ENCODE measurements at places on chromosomes 2 and 18.
A peak's percentile ranks its signal among the peaks of the same experiment; 100 is the strongest.

DNA sequence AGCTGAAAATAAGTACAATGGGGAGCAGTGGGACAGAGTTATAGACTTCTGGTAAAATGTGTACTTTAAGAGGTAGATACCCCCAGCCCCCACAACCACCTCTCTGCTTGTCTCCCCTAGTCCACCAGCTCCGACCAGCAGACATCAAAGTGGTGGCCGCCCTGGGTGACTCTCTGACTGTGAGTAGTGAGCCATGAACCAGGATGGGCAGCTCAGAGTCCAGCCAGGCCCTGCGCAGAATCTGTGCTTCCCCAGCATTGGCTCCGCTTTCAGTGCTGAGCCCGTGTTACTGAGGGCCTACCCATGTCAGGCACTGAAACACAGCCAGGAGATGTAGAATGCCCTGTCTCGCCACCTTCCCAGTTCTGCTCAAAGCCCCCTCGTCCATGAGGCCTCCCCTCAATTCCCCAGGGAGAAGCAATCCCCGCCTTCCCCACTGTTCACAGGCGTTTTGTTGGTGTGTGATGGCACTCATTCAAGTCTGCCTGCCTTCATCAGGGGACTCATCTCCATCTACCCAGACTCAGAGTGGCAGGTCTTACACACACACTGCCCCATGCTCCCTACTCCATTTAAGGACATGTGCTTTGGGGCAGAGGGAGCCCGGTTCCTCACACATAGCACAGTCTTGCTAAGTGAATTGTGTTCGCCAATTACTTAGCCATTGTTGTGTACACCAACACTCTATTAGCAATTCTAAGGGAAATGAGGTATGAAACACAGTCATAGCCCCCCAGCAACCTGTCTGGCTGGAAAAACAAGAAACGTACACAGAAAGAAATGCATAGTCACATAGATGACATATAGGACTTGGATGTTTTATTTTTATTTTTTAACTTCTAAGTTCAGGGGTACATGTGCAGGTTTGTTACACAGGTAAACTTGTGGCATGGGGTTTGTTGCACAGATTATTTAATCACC, 122.6 kb downstream of the PLB1 start:
- no peaks in the 10 kb centered on the region for H3K36me3 ChIP-seq
- H3K4me1 ChIP-seq: peaks cover 6% of the 10 kb centered on the region
- H3K27me3 ChIP-seq: peaks cover 33% of the 10 kb centered on the region
- no peak overlapping the region for H3K27ac ChIP-seq
- no peak for DNase-seq

DNA sequence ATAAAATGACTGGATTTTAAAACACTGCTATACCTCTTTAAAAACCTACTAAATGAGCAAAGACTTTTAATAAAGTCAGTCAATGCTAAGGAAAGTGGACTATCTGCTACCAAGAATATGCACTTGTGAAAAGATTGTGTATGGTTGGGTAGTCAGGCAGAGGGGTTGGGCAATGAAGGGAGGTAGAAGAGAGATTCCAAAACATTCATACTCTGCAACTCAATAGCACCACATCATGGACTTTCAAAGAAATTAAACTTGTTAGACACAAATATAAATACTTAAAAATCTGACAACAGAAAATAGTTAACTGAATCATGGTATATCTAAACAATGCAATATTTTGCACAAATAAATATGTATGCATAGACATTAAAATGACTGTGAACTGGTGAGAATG, 139.9 kb upstream of the MAPRE2 start:
- no peak overlapping the region for H3K4me3 ChIP-seq
- no peaks in the 10 kb centered on the region for H3K4me1 ChIP-seq

DNA sequence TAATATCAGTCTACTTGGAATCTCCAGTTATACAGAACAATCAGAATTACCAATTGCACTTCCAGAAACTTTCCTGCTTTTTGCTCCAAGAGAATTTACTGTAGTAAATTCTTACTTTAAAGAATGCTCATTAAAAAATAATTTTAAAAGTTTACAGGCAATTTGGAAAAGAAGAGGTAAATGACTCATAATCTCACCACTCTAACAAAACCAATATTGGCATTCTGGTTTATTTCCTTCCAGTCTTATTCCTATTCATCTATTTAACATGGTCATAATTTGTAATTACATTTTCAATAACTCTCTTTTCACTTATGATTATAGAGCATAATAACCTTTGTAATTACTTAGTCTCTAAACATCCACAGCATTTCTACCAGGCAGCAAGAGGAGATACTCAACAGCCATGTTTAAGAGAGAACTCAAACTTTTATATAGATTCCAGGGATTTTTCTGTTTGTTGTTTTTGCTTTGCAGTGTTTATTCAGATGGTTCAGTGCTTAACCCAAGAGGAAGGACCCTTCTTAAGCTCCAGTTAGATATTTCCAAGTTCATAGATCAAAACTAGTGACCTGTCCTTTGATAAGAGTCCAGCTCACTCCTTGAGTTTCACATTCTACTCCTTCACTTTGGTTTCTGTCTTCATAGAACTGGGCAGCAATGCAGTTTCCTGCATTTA, 464.7 kb downstream of the TXNL1 start:
- DNase-seq: no peak
- H3K4me1 ChIP-seq: no peaks in the 10 kb centered on the region
- H3K27me3 ChIP-seq: no peaks in the 10 kb centered on the region

GRCh38 chr18:36889321-36889720, 60.4 kb downstream of the KIAA1328 start:
- H3K27me3 ChIP-seq: no peaks in the 10 kb centered on the region
- no peak overlapping the region for H3K27ac ChIP-seq
- H3K4me3 ChIP-seq: no peak overlapping the region

DNA sequence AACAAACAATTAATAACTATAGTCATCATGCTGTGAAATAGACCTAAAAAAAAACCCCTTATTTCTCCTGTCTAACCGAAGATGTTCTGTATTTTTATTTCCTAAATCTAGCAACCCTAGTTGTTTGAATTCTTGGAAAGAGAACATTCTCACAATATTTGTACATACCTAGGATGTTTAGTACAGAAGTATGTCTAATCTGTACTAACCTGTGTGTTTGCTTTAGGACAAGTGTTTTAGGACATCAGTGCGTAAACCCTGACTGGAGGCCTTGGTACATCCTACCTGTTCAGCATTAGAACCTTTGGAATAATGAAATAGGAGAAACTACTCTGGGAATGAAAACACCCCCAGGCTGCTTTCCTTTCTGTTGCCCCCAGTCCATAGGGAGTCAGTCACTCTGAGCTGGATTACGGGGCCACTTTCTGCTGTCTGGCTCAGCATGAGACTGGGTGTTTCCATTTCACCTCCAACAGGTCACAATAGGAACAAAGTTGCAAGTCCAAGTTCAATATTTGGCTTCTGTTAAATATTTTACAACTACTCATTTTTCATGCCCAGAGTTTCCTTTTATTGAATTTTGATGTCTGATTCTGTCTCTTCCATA, 114.7 kb downstream of the MTX2 start:
- H3K27ac ChIP-seq: no peak overlapping the region
- H3K4me3 ChIP-seq: no peak overlapping the region
- H3K36me3 ChIP-seq: no peaks in the 10 kb centered on the region
- no peaks in the 10 kb centered on the region for H3K27me3 ChIP-seq
- no peaks in the 10 kb centered on the region for H3K4me1 ChIP-seq
- DNase-seq: no peak

- no peaks in the 10 kb centered on the region for H3K36me3 ChIP-seq
- H3K27ac ChIP-seq: no peak overlapping the region
- H3K4me3 ChIP-seq: no peak overlapping the region
- no peaks in the 10 kb centered on the region for H3K27me3 ChIP-seq
These were observed 30.0 kb downstream of the EEF1B2 start for GRCh38 chr2:206189691-206190090.

GRCh38 chr2:234771980-234772732, 179.7 kb upstream of the SH3BP4 start:
- no peak for DNase-seq
- H3K36me3 ChIP-seq: no peaks in the 10 kb centered on the region
- no peaks in the 10 kb centered on the region for H3K4me1 ChIP-seq

DNA sequence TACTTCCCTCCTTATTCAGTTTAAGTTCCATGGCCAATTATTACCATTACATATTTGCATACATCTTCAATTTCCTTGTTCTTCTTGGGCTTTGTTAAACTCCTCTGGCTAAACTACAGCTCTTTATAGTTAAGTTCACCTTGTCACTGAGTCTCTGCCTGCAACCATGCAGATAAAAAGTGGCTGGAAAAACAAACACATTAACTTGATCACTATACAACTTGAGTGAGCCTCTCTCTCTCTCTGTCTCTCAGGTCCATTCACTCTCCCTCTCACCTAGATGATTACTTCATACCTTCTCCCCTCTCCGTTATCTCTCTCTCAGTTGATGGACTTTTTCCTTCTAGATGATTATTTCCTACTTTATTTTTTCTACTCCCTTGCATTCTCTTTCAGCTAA, 30.3 kb downstream of the GCFC2 start:
- H3K27me3 ChIP-seq: no peaks in the 10 kb centered on the region
- H3K4me3 ChIP-seq: no peak overlapping the region
- peaks cover 43% of the 10 kb centered on the region for H3K36me3 ChIP-seq
- no peak overlapping the region for H3K27ac ChIP-seq
- DNase-seq: no peak

DNA sequence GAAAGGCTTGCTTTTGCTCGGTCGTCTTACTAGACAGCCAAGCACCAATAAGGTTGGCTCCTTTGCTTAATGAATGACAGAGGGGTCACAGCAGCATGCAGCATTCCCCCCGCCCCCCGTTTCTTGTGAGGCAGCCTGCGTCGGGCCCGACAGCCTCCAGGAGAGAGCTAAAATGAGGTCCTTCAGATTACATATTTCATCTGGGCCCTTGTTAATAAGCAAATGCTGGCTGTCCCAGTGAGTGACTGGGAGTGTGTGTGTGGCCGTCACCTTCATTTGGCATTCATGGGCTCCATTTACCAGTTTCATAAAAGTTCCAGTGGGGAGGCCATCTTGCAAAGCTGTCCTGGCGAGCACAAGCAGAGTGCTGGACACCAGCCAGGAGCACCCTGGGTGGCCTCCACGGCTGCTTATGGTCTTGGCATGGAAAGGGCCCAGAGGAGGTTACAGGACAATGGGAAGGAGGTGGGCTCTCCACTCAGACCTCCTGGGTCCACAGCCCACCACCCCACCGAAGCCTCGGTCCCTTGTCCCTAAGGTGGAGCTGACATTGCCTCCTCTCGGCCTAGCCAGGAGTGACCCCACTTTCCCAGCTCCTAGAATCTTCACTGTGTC, 37.2 kb downstream of the ODC1 start:
- H3K4me3 ChIP-seq: no peak overlapping the region
- no peak overlapping the region for H3K27ac ChIP-seq
- no peak for DNase-seq
- peaks cover 15% of the 10 kb centered on the region for H3K36me3 ChIP-seq

- H3K4me3 ChIP-seq: no peak overlapping the region
- H3K4me1 ChIP-seq: no peaks in the 10 kb centered on the region
- DNase-seq: no peak
- H3K36me3 ChIP-seq: no peaks in the 10 kb centered on the region
- H3K27me3 ChIP-seq: no peaks in the 10 kb centered on the region
These were observed 77.8 kb upstream of the EHBP1 start for GRCh38 chr2:62627667-62628066.

- H3K4me1 ChIP-seq: no peaks in the 10 kb centered on the region
- H3K36me3 ChIP-seq: no peaks in the 10 kb centered on the region
- no peak for DNase-seq
- no peak overlapping the region for H3K27ac ChIP-seq
These were observed 158.6 kb upstream of the TWIST2 start for GRCh38 chr2:238689331-238689730.

DNA sequence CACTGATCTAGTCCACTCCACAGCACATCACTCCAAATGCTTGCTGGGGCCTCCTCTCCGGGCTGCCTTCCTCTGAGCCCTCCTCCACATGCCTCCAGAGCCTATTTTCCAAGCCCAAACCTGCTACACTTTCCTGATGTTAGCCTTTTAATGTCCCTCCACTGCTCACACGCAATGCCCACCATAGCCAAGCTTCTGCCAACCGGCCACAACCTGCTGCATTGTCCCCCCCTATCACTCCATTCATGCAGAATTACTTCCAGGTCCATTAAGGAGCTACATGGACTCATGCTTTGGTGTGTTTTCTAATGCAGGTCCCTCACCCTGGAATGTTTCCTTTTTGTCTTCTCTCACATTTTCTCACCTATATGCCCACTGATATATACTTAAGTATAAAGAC, 129.3 kb downstream of the MARCHF4 start:
- no peak overlapping the region for H3K4me3 ChIP-seq
- H3K36me3 ChIP-seq: no peaks in the 10 kb centered on the region
- no peaks in the 10 kb centered on the region for H3K4me1 ChIP-seq
- H3K27ac ChIP-seq: no peak overlapping the region

GRCh38 chr18:12345491-12346239, 31.4 kb downstream of the AFG3L2 start:
- no peak overlapping the region for H3K4me3 ChIP-seq
- no peak for DNase-seq
- H3K36me3 ChIP-seq: peaks cover 93% of the 10 kb centered on the region
- H3K27me3 ChIP-seq: no peaks in the 10 kb centered on the region
- no peaks in the 10 kb centered on the region for H3K4me1 ChIP-seq

- DNase-seq: no peak
- peaks cover 5% of the 10 kb centered on the region for H3K4me1 ChIP-seq
- no peak overlapping the region for H3K4me3 ChIP-seq
- H3K27me3 ChIP-seq: no peaks in the 10 kb centered on the region
- no peak overlapping the region for H3K27ac ChIP-seq
- peaks cover 94% of the 10 kb centered on the region for H3K36me3 ChIP-seq
These were observed 7.3 kb downstream of the XRCC5 start for GRCh38 chr2:216116418-216116817.

DNA sequence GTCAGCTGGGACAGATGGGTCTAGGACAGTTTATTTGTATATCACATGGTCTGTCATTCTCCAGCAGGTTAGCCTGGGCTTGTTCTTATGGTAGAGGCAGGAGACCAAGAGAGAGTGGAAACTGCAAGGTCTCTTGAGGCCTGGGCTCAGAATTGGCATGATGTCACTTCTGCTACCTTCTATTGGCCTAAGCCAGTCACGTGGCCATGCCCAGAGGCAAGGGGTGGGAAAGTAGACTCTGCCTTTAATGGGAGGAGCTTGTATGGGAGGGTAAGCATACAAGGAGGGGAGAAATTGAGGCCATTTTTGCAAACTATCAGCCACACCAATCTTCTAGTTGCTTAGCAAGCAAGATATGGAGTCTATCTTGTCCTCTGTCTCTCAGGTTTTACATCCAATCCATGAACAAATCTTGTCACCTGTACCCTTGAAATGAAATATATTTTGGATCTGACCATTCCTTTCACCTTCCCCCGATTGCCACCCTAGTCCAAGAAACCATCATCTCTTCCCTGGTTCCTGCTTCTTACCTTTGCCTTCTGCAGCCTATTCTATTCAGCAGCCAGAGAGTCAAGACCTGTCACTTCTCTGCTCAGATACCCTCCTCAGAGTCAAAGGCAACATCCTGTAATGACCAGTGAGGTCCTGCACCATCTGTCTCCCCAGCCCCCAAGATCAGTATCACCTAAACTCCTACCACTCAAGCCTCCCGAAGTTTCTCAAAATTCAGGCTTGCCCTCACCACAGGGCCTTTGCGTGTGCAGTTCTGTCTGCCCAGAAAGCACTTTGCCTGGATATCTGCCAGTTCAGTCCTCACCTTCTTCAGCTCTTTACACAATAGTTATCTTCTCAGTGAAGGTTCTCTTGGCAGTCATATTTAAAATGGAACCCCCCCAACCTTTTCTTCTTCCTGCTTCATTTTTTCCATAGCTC, 240.0 kb downstream of the LOXHD1 start:
- H3K27me3 ChIP-seq: peaks cover 11% of the 10 kb centered on the region
- H3K27ac ChIP-seq: no peak overlapping the region
- peak; percentile 74 for DNase-seq
- H3K4me3 ChIP-seq: no peak overlapping the region
- no peaks in the 10 kb centered on the region for H3K36me3 ChIP-seq

Measured in K562 (cell line).